NCI-H524 treated with DMSO at 0.1 percent for 48 hours (cell line): ENCODE measurements at places on chromosomes 3 and 15.

- no peak for DNase-seq
These were observed 190.8 kb downstream of the XXYLT1 start for GRCh38 chr3:195080125-195080524.

- no peak for DNase-seq
These were observed 12.7 kb upstream of the ACTC1 start for GRCh38 chr15:34808016-34808415.

GRCh38 chr3:40827226-40827625 is 302.5 kb downstream of the ZNF621 start:
- peak; percentile 85 for DNase-seq

DNA sequence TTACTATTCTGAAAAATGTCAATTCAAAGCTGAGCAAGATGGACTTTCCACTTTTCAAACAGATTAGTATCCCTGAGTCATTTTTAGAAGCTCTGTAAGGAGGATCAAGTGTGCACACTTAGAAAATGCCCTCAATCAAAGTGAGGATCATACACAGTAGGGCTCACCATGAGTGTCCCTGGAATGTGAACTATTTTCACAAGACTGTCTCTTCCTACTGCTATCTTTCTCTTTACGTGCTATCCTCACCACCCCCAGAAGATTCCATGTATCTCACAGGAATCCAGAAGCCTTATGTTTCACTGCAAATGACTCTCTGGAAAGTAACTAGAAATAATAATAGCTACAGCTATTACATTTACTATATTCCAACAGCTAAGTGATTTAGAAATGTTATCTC is 349.9 kb upstream of the TGFBR2 start:
- DNase-seq, result no peak

DNA sequence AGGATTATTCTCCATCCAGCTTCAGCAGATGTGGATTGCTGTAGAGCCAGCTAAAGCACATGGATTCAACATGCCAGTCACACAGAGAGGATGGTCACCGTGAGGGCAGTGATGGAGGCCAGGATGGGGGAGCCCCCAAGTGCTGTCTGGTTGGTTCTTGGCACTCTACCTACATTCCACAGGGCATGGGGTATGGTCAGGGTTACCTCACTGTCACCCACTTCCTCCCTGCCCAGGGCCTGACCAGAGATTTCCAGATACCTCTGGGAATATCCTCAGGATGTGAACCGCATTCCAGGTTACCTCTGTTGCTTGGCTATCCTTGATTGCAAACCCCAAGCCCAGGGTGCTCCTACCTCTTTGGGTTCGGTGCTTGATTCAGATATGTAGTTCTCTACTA is 147.3 kb upstream of the TRIM42 start:
- DNase-seq, result no peak

DNA sequence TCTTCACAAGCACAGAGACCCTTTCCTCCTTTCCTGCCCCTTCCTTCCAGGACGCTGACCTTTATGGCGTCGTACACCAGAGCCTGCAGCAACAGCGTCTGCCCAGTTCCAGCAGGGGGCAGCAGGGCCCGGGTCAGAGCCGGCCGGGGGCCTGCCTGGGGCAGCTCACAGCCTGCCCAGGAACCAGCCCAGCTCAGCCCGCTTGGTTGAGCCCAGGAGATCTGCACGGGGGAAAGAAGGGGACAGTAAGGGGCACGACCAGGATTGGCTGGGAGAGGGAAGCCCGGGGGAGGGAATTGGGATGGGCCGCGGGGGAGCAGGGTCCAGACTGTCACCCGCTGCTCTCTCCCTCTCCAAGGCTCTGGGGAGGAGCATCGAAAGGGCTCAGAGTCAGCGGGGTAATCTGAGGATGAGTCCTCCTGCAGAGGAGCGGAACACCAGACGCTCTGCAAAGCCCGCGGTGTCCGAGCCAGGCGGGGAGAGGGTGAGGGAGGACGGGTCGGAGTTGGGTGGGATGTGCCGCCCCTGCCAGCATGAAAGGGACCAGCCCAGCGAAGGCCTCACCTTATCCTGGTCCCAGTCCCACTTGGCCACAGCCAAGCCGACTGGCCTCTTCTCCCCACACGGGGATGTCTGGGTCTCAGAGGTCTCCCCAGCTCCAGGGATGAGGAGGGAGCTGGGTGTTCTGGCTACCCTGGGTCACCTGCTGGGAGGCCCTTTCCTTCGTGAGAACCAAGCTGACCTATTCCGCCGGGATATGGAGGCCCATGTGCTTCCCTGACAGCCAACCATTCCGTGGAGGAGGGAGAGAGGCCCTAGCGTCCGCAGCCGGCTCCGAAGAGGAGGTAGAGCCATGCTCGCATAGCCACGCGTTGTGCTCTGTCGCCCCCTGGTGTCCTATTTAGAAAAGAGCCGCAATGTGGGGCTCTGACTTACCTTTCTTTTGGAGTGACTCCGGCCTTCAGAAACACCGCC is 7.4 kb upstream of the IGDCC3 start:
- peak; percentile 68 for DNase-seq

GRCh38 chr3:50673931-50674330 is 796 bp upstream of the DOCK3 start:
- DNase-seq, result no peak

DNA sequence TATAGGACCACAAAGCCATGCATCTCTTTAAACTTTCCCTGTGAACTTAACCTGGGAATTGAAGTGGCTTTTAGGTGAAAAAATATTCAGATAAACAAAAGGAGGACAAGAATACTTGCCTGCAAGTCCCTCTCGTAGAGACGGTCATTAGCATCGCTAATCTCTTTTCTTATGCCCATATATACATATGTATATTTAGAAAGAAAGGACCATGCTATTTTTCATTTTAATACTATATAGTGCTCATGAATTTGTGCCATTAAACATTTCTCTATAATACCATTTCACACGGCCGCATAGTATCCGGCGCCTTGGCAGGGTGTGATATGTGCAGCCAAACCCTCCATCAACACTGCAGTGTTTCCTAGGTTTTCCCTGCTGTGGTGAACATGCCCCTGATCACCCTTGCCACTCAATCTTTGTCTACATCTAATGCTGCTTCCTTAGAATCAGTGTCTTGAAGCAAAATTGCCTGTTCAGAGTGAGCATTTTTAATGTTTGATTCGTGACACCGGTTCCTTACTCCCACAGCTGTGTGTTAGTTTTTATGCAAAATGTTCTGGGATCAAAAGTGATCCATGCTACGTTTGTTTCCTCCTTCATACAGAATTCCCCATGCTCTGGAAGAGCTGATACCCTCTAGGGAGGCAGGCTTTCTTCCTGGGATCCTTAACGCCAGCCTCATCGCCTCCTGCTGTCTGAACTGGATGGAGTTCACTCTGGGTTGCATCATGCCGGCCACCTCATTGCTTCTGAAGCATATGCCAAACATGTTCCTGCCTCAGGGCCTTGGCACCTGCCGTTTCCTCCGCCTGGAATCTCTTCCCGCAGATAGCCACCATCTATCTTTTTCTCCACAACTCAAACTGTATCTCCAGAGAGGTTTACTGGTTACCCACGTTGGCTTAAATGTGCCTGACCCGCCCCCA is 118.1 kb downstream of the FBLN2 start:
- DNase-seq, result no peak

DNA sequence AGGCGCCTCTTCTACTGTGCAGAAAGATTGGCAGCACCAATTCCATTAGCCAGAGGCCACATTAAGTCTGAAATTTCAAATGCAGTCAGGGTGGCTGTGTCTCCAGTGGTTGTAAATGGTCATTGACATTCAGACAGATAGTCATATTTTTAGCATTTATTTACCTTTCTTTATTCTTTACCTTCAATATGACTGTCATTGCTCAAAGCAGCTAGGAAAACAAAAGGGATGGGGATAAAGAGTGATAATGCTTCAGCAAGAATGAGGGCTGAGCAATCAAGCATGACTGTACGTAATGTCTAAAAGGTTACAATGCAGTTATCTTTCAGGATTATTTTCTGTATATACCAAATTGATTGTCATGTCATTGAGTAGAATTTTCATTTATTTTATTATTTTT is 360.4 kb downstream of the EFHB start:
- DNase-seq, result no peak

GRCh38 chr3:10116138-10116460 is 624 bp downstream of the BRK1 start:
- DNase-seq, result no peak

- no peak for DNase-seq
These were observed 35.5 kb downstream of the ASTE1 start for GRCh38 chr3:130991126-130991525.

DNA sequence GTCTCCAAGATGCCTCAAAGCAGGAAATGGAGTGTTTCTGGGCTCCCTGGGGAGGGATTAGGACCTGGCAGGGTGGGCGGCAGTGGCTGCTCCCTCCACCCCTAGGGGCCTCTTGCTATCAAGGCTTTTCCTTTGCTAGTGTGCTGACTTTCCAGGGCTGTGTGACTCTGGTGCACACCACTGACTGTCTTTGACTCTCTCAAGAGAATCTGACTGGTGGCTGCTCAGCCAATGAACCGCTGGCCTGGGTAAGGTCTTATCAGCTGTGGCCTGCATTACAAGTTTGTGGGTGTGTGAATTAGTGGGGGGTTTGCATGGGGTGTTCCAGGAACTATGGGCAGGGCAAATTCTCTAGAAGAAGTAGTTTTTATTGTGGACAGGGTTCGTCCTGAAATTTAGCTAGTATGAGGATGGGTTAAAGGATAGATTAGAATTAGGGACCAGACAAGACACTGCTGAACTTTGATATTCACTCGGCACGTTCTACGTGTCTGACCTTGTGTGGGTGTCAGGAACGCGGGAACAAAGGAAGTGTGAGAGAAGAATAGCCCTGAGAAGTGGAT is 29.5 kb downstream of the SIAH2 start:
- no peak for DNase-seq

DNA sequence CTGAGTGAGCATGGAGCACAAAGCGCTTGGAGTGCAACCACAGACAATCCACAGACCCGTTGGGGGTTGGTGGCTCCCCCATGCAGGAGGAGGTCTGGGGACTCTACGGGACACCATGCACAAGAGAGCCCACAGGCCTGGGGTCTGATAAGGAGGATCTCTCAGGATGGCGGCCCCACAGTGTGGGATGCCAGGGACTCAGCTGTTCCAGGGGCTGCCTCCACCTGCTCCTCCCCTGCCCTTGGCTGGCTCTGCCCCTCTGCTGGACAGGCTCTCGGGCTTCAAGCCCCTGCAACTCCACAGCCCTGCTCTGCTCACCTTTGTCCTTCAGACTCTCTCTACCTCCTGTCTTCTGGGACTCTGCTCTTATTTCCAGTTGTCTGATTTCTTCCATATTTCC is 184.5 kb upstream of the CHRNA7 start:
- no peak for DNase-seq

DNA sequence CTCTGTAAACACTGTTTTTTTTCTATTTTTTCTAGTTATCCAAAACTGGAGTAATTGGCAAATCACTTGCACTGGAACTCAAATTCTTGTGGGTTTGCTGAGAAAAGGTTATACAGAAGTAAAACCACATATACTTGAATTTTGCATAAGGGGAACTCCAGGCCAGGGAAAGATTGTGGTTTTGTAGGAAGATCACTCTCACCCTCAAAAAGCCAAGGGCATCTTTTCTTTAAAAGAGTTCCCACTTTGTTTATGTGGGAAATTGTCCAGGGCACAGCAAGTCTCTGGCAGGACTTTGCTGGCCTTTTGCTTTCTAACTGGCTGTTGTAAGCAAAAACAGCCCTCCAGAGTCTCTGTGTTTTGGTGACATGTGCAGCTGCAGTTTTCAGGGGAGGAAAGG is 340.3 kb upstream of the RBMS3 start:
- no peak for DNase-seq

DNA sequence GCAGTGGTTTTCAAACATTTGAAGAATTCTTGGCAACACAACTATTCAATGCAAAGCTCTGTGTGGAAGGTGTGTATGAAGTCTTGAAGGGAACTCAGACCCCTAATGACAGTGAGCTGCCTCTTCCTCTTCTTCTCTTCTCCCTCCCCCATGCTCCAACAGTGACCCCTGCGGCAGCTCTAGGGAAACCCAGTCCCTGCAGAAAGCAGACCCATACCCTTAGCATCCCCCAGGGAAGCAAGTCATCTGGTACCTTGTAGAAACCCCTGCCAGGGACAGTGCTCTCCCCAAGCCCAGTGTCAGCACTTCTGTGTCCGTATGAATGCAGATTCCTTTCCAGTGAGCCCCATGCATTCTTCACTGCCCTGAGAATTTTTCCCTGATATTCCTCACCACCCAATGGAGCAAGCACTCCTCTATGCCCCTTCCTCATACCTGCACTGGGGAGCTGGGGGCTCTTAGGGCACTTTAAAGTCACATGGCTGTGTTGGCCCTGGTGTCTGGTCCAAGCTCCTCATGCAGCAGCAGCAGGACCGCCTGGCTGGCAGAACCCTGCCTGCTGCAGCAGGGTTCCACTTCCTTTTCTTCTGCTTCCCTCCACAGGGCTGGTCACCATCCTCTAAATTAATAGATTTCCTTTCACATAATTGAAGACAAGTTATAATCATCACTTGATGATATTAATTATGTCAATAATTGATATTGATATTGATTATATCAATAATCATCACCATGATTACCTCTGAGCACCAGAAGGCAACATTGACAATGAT is 442.5 kb downstream of the EPHB1 start:
- no peak for DNase-seq

DNA sequence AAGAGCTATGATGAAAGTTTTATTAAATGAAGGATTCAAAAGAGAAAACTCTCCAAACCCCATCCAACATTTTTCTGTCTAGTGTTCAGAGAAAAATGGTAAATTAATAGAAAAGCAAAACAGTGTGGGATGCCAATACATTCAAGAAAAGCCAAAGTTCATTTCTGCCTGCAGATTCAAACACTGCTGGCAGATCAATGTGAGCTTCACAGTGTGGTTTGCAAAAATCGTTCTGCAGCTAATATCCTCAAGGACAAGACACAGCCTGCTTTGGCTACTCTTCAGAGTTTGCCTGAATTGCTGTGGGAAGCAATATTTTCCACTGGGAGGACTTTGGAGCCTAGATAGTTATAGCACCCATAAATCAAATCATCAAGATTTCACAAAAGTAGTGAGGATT is 619.9 kb upstream of the SUCLG2 start:
- DNase-seq, result no peak

GRCh38 chr3:18937574-18937973 is 210.7 kb upstream of the KCNH8 start:
- no peak for DNase-seq

- no peak for DNase-seq
These were observed 5.6 kb downstream of the GREM1 start for GRCh38 chr15:32723171-32723948.

DNA sequence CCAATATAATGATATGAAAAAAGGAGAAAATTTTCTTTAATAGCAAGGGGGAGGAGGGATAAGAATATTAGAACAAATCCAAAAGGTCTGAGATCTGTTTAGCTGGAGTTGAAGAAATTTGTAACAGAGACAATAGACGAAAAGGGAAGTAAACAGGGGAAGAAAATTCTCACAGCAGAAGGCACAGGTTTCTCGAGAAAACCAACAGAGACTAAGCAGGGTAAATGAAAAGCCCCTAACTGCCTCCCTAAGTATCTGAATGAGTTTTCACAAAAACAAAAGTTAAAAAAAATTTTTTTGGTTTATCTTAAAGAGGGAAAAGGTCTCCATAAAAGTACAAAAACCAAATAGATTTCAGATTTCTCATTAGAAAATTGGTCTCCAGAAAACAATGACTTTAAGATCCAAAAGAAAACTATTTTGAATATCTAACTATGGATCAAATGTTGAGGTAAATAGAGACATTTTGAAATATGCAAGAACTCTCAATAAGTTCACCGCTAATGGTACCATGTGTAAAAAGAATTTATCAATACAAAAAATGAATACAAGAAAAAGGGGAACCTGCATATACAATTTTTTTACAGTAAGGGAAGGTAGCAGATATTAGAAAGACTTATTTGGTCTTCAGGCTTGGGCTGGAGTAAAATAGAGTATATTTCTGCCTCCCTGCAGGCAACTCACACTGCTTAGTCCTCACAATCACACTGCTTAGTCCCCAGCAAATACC is 23.9 kb upstream of the NEK10 start:
- DNase-seq, result no peak

GRCh38 chr15:82150645-82151044 is 104.8 kb upstream of the MEX3B start:
- DNase-seq, result no peak
